Cerebellar nuclear complex (tissue), 1 donor: ENCODE measurements at places on chromosomes 2 and 18.

- no peak for DNase-seq
These were observed 121.5 kb upstream of the PDE1A start for GRCh38 chr2:182548031-182548950.

- no peak for DNase-seq
These were observed 142.3 kb downstream of the SMAD7 start for GRCh38 chr18:48808476-48808875.

- no peak for DNase-seq
These were observed 6.7 kb downstream of the UXS1 start for GRCh38 chr2:106187273-106187891.

DNA sequence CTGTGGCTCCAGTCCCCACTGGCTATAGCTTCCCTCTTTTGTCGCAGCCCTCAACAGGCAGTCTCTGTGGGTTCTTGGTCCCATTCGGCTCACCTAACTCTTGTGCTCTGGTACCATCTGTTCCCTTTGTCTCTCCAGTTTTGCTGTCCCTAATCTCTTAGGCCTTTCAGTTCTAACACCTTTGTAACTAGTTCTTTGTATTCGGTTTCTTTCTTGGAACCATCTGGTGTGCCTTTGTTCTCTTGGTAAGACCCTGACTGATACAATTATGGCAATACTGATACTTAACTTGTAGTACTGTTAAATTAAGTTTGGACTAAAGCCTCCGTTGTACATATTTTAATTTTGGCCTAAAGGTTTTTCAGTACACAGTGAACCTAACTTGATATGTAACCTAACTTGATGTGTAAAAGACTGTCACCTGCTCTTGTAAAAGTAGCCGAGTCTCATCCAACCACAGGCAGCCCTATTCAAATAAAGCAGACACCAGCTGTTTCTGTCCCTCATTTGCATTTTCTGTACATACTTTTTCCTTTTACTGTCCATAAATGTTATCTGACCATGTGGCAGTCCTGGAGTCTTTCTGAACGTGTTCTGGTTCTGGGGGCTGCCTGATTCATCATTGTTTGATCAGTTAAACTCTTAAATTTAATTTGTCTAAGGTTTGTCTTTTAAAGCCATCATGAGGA is 4.8 kb upstream of the MRPL44 start:
- no peak for DNase-seq

DNA sequence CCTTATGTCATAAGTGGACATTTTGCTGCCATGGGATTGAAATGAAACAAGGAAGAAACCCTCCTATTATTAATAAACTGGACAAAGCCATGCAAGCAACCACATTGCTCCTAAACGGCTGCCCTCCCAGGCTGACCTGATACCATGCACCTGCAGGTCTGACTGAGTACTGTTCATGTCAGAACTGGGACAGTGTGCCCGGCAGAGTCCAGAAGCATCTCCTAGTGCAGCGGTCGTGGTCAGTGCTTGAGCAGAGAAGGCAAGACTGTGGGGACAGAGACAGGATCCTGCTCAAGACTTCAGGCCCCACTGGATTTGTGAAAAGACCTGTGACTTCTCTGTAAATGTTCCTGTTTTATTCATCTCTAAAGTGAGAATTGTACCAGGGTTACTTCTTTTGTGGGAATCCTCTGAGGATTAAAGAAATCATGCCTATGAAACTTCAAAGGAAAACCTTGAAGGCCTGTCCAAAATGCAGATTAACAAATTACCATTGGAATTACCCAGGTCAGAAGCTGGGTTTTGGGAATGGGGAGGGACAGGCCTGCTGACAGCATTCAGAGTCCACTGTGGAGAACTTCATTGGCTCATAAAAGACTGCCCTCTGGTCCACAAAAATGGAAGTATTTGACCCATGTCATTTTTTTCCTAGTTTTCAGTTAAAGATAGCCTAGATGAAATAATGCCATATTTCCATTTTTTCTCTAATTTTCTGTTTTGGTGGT is 13.9 kb downstream of the RNF144A start:
- no peak for DNase-seq

DNA sequence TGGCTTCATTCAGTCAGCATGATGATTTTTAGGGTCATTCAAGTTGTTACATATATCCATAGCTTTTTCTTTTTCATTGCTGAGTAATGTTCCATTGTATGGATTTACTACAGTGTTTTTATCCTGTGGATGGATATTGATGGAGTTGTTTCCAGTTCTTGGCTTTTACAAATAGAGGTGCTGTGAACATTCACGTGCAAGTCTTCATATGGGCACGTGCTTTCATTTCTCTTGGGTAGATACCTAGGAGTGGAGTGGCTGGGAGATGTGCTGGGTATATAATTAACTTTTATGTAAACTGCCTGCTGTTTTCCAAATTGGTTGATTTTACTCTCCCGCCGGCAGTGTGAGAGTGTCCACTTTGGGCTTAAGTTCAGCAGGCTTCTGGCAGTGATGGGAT is 16.5 kb downstream of the AGAP1 start:
- DNase-seq, result no peak

GRCh38 chr18:10559553-10560451 is 34.0 kb downstream of the NAPG start:
- DNase-seq, result no peak

DNA sequence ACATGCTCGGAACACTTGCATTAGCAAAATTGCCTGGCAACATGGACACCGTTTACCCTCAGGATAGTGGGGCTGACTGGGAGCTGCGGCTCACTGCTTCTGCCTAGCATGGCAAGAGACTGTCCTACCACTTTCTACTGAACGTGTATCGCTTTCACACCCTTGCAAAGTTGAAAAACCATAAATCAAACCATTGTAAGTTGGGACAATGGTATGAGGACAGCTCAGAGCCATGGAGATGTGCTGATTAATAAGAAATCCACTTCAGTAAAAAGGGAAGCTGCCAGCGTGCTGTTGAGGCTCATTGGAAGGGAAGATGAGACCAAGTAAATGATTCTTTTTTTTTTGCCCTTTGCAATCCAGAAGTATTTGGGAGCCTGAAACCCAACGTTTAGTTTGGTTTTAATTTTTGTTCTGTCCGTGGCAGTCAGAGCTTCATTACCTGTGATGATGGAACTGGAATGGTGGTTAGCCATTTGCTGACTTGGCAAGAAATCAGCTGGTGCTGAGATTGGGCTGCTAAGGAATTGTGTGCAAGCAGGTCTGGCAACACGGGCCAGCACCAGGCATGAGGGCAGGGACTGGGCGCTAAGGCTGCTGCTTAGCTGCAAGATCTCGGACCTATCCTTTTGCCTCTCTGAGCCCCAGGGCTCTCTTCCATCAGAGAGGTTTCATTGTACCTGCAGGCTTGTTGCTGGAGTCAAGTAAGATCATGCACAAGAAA is 75.5 kb upstream of the HS6ST1 start:
- no peak for DNase-seq

GRCh38 chr2:150806336-150806735 is 318.9 kb upstream of the RND3 start:
- DNase-seq, result no peak

DNA sequence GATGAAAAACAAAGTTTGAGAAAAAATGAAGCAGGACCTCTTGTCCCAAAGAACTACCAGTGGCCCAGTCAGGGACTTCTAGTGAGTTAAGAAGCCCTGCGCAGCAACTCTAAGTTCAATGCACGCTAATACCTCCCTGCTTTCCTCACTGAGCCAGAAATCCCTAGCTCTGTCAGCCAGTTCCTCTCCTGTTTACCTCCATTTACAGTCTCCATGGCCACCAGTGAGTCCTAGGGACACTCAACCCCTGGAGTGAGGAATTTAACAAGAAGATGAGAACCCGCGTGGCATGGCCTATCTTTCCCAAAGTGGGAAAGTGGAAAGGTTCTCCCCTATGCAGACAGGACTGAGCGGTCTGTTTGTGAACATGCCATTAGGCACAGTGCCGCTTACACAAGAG is 31.0 kb downstream of the MRPL33 start:
- no peak for DNase-seq

DNA sequence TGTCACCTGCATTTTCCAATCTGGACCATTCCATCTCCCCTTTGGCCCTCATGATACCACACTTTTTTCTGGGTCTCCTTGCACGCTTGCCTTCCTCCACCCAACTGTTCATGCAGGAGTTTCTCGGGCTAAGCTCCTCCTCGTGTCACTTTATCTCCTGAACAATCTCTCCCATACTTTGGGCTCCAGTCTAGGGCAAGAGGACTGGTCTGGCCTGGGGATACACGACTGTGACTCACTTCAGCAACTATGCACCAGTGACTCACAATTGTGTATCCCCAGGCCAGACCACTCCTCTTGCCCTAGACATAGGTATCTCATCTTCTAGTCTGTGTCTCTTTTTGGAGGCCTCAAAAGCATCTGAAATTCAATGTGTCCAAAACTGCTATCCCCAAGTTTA is 149.4 kb upstream of the PTPRM start:
- DNase-seq, result no peak

- no peak for DNase-seq
These were observed 88.8 kb upstream of the NYAP2 start for GRCh38 chr2:225310745-225311144.

GRCh38 chr2:18703555-18703954 is 114.2 kb upstream of the NT5C1B start:
- DNase-seq, result no peak

DNA sequence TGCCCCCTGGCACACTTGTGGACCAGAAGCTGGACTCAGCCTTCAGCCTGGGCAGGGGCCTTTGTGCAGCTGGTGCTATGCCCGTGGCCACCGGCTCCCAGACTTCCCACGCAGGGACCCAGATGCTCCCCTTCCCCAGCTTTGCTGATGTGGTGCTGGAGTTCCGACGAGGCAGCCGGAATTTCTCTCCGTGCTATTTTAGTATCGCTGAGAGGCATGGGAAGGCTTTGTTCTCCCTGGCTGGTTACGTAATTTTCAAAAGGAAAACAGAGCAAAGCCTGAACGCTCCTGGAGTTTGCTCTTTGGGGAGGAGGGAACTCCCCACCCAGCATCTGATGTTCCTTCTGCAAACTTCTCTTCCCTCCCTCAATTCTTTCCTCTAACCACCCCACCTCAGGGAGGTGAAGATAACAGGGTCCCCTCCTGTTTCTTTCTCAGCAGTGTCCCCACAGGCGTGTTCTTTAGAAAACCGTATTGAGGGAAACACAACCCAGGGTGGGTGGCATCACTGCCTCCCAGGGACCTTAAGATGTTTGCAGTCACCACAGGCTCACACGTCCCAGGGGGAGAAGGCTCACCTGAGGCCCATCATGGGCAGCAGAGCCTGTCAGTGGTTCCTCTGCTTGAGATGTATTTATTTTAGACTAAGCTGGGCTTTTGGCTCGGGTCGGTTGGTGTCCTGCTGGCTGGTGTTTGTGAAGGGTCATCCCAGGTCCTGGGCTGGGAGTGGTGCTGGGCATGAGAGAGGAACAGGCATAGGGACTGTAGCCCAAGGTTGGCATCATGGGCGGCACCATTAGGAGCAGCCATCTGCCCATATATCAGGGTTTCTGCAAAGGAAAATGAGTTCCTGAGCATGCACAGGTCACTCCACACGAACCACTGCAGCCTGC is 95.0 kb downstream of the MAPK4 start:
- DNase-seq, result peak; percentile 96

- DNase-seq, result no peak
These were observed 184.6 kb upstream of the BOD1L2 start for GRCh38 chr18:56962322-56962721.

GRCh38 chr2:67899187-67899586 is 163.6 kb downstream of the C1D start:
- no peak for DNase-seq

GRCh38 chr2:15492773-15493325 is 68.3 kb downstream of the NBAS start:
- no peak for DNase-seq

DNA sequence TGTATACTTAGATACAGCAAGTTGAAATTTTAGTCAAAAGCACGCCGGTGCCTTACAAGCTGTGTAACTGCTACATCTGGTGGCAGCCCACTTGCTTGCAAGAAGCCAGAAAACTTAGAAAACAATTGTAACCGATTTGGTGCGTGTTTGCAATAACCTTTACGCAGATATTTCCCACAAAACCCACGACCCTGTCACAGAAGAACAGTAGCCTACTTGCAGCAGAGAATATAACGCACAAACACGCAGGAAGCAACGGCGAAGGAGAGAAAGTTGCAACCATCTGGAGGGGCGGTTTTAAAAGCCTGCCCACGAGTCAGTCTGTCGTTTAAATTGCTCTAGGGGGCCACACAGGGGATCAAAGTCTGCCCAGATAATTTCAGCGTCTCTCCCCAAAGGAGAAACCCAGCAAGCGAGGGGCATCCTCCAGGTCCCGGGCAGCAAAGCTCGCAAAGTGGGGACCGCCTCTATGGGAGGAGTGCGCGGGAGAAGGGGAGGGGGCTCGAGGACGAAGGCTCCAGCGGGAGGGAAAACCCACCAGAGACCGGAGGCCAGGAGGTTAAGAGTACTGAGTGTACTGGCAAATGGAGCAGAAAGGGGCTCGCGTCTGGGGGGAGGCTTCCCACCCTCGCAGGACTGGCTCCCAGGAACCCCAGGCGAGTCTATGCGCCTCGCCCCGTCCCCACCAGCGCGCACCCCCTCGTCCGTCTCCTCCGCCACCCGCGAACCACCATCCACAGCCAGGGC is 1.1 kb downstream of the TLK1 start:
- DNase-seq, result no peak

GRCh38 chr2:192196421-192197194 is 1.9 kb upstream of the TMEFF2 start:
- DNase-seq, result peak; percentile 1

- no peak for DNase-seq
These were observed 207.7 kb upstream of the FANCL start for GRCh38 chr2:58448845-58449244.

DNA sequence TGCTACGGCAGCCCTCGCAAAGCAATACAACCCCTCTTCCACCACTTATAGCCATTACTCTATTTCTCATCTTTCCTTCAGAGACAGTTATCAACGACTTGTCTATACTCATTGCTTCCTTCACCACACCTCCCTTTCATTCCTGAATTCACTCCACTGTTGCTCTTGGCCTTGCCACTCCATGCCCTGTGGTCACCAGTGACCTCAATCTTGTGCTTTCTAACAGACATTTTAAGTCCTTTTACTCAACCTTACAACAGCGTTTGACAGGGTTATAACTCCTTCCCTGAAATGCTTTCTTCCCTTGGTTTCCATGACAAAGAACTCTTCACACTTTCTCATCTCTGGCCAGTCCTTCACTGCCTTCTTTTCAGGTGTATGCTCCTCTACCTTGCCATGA is 90.6 kb upstream of the CCDC141 start:
- no peak for DNase-seq

DNA sequence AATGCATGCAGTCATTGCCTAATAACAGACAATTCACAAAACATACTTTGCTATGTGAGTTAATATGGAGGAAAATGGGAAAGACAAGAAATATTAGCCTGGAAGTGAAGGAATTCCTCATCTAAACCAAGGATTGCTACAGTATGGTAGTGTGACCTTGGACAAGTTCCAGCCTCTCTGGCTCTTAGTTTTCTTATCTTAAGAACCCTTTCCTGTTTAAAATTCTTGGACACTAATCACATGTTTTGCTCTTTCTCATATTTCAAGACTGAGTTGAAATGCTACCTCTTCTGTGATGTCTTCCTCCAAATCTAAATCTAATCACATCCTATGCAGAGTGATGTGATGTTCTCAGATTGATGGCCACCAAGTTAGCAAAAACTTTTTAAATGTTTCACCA is 20.8 kb upstream of the ADAM23 start:
- DNase-seq, result no peak

- DNase-seq, result no peak
These were observed 11.2 kb upstream of the PROM2 start for GRCh38 chr2:95262896-95263542.

GRCh38 chr18:45464619-45465018 is 150.7 kb upstream of the SLC14A2 start:
- DNase-seq, result no peak

- DNase-seq, result no peak
These were observed 30.3 kb downstream of the COLEC11 start for GRCh38 chr2:3625186-3625585.
